ENCODE measurements at places on chromosomes 7 and 10.

GRCh38 chr10:110356628-110357245, 52.0 kb upstream of the SMNDC1 start:
- peak; percentile 30 for DNase-seq

DNA sequence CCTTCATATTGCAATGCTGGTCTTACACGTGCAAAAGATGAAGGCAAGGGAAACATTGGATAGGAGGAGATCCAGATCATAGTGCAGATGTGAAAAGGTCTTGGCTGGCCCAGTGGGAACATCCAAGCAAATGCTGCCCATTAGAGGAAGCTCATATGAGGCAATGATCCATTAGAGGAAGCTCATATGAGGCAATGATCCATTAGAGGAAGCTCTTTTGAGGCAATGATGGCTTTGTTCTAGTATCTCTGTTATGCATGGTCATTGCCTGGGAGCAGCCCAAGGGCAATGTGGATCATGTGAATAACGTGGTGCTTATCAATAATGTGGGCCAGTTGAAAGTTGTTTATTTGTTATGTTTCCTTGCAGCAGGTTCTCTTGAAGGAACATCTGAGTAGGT, 37.8 kb downstream of the STEAP4 start:
- no peak for DNase-seq

DNA sequence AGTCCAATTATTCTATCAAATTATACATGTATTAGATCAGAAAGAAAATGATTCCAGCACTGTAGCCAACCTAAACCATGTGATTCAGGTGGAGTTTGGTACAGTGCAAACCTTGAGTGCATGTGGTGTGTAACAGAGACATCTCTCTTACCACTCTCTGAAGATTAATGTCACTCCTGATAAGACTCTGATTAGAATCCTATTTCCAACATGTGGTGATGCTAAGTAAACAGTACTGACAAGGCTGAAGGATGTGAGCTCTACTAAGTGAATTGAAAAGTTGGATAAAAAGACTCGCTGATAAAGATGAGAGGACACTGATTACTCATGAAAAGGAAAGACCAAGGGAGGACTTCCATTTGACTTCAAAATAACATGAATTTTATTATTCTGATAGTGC, 232.0 kb downstream of the SDK1 start:
- DNase-seq, result no peak

GRCh38 chr10:19580691-19581090, 235.5 kb upstream of the PLXDC2 start:
- DNase-seq, result no peak

GRCh38 chr10:98321186-98321780, 53.3 kb upstream of the LOXL4 start:
- DNase-seq, result no peak

DNA sequence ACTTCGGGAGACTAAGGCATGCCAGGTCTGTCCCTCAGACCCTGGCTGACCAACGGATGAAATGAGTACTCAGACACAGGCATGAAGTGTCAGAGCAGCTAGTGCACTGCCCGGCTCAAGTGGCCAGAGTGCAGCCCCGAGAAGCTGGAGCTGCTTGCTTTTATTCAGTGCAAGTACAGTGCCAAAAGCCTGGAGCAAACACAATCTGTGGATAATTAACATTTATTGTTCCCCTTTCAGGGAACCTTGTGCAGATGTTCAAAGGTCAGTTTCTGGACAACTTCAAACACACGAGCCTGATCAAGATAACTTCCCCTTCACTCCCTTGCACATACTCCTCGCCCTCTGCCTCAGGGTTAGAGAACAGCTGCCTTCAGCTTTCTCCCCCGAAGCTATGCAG, 7.9 kb upstream of the ATE1 start:
- no peak for DNase-seq

GRCh38 chr10:94363251-94363565, 469 bp upstream of the NOC3L start:
- DNase-seq, result no peak

GRCh38 chr7:120442838-120443237, 169.9 kb downstream of the KCND2 start:
- no peak for DNase-seq
